RPMI7951 (cell line): ENCODE measurements at places on chromosomes 13 and 19. TPM values are rescaled to one million over a fixed set of nuclear protein-coding genes. Genes with fewer than 3 reads are reported as not detected.

GRCh38 chr13:94227255-94227879 is 252.1 kb downstream of the DCT start:
- DNase-seq, result no peak

GRCh38 chr19:873084-873483 is 13.6 kb downstream of the CFD start:
- DNase-seq, result peak; percentile 49

GRCh38 chr13:75927183-75927669 is 291.1 kb downstream of the LMO7 start:
- DNase-seq, result no peak

DNA sequence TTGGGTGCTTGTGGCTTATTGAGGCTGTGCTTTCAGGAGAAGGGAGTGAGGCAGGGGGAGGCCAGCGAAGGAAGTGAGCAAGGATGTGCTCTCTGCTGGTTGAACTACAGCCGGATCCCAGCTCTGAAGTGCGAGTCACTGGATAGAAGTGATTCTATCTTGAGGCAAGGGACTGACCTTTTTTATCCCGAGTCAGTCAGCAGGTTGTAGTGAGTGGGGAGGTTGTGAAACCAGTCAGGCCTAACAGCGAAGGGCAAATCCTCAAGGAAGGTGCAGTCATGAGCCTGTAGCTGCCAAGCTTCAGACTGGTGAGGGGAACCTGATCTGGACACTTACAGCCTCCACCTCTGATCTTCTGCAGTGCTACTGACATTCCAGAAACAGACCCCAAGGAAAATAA is 18.6 kb downstream of the SCEL start:
- no peak for DNase-seq

The P2RY11 gene
- 1.1 and 1.2 TPM in 2 replicates for total RNA-seq

DNA sequence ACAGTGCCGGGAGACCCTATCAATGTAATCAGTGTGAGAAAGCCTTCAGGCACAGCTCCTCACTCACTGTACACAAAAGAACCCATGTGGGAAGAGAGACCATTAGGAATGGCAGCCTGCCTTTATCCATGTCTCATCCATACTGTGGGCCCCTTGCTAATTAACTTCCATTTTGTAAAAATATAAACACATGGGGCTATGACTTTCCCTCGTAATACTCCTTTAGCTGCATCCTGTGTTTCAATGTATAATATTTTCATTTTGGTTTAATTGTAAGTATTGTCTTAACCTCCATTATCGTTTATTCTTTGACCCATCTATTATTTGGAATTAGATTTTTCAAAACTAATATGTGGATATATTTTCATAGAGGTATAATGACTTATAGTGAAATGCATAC is 29.3 kb downstream of the ZNF333 start:
- DNase-seq, result no peak

DNA sequence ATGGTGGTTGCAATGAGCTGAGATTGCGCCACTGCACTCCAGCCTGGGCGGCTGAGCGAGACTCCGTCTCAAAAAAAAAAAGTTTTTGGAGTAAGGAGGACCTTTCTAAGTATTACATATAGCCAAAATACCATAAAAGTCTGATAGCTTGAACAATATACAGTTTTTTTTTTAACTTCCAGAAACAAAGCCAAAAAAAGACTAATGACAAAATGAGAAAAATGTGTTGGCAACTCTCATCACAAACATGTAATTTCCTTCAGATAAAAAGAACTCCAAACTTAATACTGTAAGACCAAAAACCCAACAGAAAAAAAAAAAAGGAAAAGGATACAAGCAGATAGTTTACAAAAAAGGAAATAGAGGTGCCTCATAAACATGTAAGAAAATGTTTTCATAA is 68.2 kb upstream of the MED4 start:
- no peak for DNase-seq

The ACOD1 gene
- not detected in 2 replicates for total RNA-seq

The KLK2 gene
- total RNA-seq, result not detected in 2 replicates

- peak; percentile 95 for DNase-seq
These were observed 64.0 kb upstream of the TNFRSF19 start for GRCh38 chr13:23506071-23506806.

The SLC15A1 gene
- total RNA-seq, result under 0.01 TPM in 1 of 2 replicates, not detected in the other

The RNF17 gene
- not detected in 2 replicates for total RNA-seq

The GFY gene
- total RNA-seq, result not detected in 2 replicates

- DNase-seq, result no peak
These were observed 205.8 kb downstream of the LMO7 start for GRCh38 chr13:75841905-75842304.

DNA sequence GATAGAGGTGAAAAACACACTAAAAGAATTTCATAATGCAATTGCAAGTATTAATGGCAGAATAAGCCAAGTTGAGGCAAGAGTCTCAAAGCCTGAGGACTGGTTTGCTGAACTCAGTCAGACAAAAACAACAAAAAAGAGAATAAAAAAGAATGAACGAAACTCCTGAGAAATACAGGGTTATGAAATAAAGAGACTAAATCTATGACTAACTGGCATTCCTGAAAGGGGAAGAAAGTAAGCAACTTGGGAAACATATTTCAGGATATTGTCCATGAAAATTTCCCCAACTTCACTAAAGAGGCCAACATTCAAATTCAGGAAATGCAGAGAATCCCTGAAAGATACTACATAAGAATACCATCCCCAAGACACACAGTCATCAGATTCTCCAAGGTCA is 47.8 kb downstream of the UBL3 start:
- DNase-seq, result no peak

DNA sequence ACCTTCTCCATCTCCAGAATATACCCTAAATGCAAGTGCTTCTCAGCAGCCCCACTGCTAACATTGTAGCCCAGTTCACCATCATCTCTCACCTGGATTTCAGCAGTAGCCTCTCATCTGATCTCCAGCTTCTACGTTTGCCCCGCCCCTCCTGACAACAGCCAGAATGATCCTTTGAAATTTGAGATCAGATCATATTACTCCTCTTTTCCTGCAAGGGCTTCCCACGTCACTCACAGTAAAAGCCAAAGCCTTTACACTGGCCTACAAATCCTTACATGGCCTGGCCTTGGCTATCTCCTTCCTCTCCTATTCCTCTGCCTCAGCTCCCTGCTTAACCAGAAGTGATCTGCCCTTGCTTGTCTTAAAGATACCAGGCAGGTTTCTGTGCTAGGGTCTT is 94.3 kb upstream of the NBEA start:
- no peak for DNase-seq

The PSG4 gene
- total RNA-seq, result 3.3 and 4.6 TPM in 2 replicates

- DNase-seq, result no peak
These were observed 28.6 kb upstream of the SLC1A6 start for GRCh38 chr19:15008308-15008707.

The KLF1 gene
- not detected in 2 replicates for total RNA-seq

DNA sequence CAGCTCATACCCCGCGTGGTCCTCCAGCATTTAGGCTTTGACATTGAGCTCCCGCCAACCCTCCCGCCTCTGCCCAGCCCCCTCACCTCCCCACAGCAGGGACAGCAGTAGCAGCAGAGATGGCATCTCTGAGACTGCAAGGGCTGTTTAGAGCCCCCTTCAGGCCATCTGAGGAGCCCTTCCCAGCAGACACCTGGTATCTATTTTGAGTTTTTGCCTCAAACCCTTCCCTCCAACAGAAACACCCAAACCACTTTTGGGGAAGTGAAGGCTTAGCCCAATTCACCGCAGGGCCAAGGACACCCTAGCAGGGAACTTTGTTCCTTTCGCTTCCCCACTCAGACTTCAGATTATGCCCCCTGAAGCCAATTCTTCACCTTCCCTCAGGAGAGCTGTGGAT is 6.3 kb upstream of the ZNF175 start:
- DNase-seq, result no peak

GRCh38 chr19:1081301-1082164 is 13.6 kb downstream of the POLR2E start:
- no peak for DNase-seq

DNA sequence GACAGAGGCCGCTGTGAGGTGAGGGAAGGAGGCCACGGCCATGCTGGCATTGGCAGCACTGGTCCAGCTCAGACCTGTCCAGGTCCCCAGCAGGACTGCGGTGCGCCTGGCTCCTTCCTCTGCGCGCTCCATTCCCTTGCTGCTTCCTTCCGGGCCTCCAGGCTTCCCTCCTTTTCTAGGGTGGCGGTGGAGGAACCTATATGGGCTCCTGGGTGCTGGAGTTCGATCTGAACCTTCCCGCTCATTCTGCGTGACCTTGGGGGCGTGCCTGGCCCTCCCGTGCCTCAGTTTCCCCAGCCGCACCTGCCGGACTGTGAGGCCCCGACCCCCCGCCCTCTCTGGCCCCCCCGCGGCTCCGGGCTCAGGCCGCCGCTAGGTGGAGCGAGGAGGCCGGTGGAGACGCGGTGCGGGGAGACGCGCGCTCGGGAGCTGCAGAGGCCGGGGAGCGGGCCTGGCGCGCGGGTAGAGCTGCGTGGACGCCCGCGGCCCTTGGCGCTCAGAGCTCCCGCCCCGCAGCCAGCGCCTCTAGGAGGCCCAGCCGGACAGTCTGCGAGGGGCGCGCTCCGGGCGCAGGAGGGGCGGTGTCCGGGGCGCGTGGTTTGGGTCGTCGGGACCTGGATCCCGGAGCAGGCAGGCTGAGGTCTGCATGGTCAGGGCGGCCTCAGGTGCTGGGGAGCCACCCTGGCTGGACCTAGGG is 29.9 kb downstream of the EFNA2 start:
- DNase-seq, result peak; percentile 50
